ENCODE measurements at places on chromosomes 5 and 9.

DNA sequence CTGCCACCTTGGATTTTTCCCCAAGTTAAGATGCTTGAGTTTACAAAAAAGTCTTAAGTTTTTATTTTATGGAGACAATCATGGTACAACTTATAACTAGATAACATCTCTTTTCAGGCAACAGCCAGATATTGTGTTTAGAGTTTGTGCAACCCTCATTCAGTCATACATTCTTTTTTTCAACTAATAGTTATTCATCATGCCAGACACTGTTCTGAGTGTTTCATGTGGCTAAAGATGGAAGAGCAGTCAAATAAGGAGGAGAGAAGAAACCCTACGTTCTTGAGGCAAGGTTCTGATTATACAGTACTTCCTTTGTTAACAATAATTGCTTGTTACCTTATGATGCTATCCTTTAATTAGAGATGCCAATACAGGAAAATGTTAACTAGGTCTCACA lies 42.1 kb upstream of the ZNF462 start:
- DNase-seq: no peak

GRCh38 chr9:93064392-93065134 lies 6.1 kb downstream of the SUSD3 start:
- no peak for DNase-seq

GRCh38 chr9:127229691-127230417 lies 34.7 kb upstream of the GARNL3 start:
- no peak for DNase-seq

DNA sequence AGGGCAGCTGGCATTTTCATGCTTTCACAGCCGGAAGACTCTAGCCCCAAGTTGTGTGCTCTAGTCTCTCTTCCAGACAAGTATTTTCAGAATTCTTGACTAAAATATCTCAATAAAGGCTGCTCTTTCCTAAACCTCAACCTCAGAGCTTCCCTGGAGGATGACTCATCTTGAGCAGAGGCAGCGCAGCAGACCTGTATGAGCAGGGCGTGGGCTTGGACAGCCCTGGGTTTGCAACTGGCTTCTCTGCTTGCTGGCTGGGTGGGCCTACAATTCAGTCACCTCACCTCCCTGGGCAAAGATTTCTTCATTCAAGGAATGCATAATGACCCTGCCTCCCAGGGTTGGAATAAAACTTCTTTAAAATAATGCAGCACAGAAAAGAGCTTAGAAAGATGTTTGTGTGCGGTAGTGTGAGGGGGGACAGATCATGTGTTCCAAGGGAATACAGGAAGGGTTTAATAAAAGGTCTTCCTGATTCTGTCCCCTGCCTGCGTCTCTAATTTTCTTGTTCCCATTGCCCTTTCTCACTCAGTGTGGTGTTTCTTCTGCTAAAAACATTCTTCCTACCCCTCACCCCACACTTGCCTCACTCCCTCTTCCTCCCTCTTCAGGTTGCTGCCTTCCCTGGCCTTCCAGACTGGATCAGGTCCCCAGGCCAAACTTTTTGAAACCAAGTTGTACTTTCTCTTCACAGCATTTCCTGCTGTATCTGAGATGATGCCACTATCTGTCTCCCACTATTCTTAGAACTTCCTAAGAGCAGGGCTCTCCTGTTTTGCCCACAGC lies 39.4 kb upstream of the MAP1B start:
- DNase-seq: peak; percentile 64

GRCh38 chr9:100427366-100428263 lies 672 bp downstream of the MSANTD3 start:
- no peak for DNase-seq
